Ureter (tissue), 1 donor: ENCODE measurements at places on chromosomes 7 and 10.

GRCh38 chr7:98168904-98169621, 42.2 kb upstream of the BHLHA15 start:
- DNase-seq = no peak

- no peak for DNase-seq
Measured at GRCh38 chr10:4984223-4984622, 19.4 kb downstream of the AKR1C2 start.

- no peak for DNase-seq
Measured at GRCh38 chr7:4033996-4034395, 648.1 kb upstream of the FOXK1 start.

DNA sequence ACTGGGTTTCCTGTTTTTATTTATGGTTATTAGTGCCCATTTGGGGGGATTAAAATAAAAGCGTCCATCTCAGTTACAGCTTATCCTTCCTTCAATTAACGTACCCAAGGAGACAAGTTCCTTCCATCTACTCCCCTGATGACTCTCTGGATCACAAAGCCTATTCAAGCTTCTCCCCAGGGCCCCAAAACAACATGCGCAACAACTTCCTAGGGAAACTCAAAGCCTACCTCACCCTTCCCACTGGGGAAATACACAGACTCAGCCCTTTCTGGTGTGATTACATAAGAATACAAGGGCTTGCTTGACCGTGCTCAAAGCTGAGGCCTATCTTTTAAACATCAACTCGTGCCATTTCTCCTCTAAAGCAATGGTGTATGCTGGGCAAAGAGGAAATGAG, 112.4 kb downstream of the CDK6 start:
- DNase-seq = no peak

DNA sequence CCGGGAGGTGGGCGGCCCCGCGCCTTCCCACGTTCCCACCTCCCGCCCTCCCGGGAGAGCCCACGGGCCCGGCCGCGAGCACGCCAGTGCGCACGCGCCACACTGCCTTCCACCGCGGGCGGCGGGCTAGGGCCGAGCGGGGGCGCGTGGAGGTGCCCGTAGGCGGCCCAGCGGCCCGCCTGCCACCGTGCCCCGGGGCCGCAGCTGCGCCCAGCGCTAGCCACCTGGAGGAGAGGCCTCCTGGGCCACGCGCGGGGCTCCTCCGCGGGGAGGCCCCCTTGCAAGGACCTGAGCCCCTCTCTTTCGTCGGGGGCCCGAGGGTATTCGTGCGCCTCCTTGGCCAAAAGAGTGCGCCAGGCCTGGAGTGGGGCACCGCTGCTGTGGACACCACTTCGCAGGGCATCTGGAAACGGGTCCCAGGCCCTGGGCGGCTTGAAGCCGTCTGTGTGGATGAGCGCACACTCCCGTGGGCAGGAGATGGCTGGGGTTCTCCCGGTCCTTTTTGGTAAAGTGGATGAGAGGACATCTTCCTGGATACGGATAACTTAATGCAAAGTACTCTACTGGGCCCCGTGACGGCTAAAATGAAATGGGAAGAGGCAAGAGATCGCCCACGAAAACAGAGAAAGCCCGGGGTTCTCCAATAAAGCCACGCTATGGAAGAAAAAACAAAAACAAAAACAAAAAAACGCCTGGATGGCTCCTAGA, 9.0 kb upstream of the EBF3 start:
- no peak for DNase-seq

DNA sequence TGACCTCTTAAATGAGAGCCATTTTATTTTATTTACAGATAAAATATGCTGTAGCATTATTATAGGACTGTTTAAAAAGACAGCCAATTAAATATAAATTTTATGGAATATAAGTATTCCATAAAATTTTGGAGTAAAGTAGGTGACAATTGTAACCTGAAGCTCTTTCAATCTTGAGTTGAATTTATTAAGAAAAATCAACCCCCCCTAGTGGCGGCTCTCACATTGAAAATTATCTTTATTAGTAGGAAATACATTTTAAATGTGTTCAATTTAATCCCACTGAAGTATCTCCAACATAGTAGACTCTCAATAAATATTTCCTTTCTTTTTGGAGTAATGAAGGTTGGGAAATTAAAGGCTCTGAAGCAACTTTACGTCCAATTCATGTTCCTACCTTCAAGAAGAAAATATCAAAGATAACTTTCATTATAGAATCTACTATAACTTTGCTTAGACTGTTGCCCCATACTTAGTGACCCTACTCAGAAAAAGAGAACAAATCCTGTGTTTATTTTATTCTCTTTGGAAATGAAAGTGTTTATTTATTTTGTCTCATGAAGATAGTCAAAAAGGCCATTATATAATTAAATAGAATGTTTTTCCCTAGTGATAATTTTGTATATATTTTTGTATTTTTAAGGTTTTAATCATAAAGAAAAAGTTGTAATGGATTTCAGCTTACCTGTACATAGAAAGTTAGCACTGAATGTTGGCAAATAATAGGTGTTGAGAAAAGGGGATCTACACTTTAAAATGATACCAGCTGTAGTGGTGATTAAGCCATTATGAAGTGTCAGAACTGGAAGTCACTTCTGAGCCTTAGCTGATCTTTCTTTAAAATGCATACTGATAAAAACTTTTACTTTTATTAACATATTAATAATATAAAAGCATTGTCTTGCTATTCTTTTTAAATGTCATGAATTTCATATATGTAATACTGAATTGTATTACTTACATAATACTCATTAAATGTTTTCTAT, 3.3 kb downstream of the AHR start:
- peak; percentile 61 for DNase-seq

DNA sequence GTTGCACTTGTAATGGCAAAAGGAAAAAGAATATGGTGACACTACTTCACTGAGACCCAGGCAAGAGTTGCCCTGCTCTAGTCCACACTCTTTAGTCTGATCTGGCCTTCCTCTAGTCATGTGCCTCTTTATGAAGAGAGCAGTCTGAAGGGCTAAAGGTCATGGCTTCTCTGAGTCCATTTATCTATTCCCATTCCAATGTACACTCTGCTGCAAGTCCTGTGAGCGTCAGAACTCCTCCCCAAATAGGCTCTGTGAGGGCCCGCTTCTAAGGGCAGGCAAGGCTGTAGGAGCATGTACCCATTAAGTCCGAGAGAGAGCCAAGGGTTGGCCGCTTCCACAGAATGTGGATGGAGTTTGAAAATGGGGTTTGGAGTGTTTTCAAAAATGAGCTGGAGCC, 209.3 kb downstream of the AHR start:
- DNase-seq = no peak

DNA sequence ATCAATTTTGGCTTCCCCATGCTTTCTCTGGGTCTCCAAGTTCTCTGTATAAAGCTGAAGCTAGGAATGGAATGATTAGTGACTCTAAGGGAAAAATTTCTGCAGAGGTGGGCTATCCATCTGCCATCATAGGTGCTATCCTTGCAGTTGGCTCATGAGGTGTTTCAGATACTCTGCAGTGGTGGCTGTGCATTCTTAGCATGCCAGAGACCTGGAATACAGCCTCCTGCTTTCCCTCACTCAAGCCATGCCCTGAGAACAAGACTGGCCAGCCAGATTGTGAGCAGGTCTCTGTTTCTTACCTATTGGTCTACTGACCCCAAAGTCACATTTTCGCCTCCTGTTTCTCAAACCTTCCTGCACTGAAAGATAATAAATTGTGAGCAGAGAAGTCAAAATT, 719.6 kb downstream of the CCSER2 start:
- no peak for DNase-seq

DNA sequence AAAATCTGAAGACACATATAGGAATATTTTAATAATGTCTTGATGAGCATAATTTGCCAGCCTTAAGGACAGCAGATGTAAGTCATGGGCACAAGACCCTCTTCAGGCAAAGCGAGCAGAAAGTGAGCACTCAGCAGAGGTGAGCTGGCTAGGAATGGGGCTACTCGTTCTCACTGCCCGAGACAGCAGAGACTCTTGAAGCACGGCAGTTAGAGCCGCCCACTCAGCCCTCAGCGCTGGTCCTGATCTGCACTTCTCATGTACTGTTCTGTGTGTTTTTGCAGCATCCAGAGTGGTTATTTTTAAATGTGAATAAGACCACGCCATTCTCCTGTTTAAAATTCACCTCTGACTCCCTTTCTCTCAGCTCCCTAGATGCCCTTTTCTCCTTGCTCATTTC, 65.3 kb downstream of the GFRA1 start:
- no peak for DNase-seq

DNA sequence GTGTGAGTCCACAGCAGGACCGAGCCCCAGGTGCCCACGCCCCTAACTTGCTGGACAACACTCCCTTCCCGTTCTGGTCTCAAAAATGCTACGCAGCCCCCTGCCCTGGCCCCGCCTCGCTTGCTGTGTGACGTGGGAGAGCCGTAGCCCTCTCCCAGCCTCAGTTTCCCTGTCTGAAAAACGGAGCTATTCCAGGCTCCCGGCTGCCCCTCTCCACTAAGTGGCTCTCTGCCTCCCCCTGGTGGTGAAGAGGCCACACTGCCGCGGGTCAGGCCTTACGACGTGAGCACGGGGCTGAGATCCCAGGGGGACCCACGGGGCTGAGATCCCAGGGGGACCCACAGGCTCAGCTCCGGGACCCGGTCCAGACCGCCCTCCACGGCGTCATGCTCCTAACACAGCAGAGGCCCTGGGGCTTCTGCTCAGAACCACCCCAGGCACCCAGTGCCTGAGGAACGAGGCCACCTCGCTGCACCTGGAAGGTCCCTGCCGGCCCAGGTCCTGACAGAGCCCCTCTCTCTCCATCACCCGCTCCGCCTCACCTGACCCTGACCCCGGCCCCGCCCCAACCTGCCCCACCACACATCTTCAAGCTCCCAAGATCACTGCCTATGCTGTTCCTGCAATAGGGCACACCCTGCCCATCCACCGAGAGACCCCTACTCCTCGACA, 26.7 kb downstream of the MICALL2 start:
- DNase-seq = peak; percentile 73

DNA sequence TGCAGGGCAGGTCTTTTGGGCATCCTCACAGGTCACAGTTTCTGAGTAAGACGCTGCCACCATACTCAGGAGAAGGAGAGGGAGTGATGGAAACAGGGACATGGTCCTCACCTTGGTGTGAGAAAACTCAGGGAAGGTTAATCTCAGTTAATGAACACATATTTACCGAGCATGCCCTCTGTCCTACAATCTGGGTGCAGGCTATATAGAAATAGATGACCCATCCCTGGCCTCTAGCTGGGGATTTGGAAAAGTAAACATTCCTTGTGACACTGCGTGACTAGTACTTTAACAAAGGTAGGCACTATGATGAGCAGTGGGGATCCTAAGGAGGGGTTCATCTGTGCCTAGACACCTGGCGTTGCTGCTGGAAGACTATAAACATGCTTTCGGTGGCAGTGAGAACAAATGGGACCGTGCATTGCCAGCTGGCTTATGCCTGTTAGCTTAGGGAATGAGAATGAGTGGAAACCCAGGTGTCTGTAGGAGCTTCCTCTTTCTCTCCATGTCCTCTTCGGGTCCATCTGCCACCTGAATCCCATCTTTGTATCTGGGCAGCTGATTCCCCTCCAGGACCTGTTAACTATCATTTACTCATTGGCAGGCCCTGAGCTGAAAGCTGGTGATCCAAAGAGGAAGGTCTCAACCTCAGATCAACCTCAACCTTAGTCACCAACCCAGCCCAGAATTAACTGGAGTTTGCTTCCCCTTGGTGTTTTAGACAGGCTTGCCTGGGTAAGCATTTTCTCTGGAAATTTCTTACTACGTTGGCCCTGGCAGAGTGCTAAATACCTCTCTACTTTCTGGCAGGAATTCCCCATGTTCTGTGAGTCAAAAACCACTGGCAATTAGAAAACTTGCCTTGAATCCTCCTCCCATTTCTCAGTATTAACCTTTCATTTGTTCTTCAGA, 794 bp downstream of the MBL2 start:
- no peak for DNase-seq

GRCh38 chr7:805261-805660, 27.0 kb upstream of the SUN1 start:
- no peak for DNase-seq
